ENCODE measurements at places on chromosomes 6 and 20.

GRCh38 chr6:4474810-4475209 lies 301.4 kb upstream of the CDYL start:
- no peak for DNase-seq

DNA sequence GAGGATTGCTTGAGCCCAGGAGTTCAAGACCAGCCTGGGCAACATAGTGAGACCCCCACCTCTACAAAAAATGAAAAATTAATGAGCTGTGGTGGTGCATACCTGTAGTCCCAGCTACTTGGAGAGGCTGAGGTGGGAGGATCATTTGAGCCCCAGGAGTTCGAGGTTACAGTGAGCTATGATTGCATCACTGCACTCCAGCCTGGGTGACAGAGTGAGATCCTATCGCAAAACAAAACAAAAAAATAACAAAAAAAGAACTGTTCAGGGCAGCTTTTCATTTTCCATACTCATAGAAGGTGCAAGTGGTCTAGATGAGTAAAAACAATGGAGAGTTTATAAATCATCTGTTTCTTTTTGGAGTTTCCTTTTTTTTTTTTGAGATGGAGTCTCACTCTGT lies 21.1 kb downstream of the AKAP7 start:
- DNase-seq = no peak

- DNase-seq = no peak
These were observed 815.7 kb downstream of the QKI start for GRCh38 chr6:164230259-164230658.

- DNase-seq = no peak
These were observed 813.1 kb downstream of the KIF16B start for GRCh38 chr20:15760001-15760621.

DNA sequence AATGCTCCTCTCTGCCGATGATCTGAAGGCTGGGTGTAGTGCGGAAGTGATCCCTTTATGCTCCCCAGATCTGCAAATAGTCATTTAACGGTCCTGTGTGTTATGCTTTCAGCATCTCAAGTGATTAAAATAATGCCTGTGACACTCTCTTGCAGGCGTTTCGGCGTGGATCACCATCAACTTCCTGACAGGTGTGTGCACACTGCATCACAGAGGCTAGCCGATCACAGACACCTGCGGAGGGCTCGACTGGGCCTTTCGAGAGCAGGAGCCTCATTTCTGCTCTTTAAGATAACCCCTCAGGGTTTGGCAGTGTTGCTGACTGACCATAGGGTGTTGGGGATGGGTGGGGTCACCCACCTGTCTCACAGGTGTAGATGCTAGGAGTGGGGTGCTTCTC lies 20.0 kb downstream of the ENTPD6 start:
- no peak for DNase-seq

DNA sequence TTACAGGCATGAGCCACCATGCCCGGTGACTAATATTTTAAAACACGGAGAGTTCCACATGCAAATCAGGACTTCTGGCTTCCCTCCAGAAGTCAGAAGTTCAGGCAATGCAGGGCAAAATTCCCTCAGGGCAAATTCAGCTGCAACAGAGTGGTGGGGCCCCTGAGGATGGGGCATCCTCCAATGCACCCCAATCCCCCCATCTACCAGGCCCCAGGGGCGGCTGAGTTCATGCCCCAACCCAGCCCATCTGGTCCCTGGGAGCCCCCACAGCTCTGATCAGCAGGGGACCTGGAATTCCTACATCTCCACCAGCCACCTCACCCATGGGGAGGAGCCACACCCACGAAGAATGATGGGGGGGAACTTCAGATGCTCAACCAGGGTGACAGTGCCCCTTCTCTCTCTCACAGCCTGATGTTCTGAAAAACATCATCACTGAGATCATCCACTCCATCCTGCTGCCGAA lies 22.6 kb downstream of the BPIFB1 start:
- DNase-seq = peak; percentile 85

GRCh38 chr20:52433326-52434040 lies 241.9 kb upstream of the ZFP64 start:
- DNase-seq = no peak
